ENCODE measurements at places on chromosomes 12 and 14. TPM values are rescaled to one million over a fixed set of nuclear protein-coding genes. Genes with fewer than 3 reads are reported as not detected.

The PNN gene
- 115 TPM for total RNA-seq

The ADAM21 gene
- total RNA-seq: not detected

The ZFHX2 gene
- total RNA-seq: 2.5 TPM

DNA sequence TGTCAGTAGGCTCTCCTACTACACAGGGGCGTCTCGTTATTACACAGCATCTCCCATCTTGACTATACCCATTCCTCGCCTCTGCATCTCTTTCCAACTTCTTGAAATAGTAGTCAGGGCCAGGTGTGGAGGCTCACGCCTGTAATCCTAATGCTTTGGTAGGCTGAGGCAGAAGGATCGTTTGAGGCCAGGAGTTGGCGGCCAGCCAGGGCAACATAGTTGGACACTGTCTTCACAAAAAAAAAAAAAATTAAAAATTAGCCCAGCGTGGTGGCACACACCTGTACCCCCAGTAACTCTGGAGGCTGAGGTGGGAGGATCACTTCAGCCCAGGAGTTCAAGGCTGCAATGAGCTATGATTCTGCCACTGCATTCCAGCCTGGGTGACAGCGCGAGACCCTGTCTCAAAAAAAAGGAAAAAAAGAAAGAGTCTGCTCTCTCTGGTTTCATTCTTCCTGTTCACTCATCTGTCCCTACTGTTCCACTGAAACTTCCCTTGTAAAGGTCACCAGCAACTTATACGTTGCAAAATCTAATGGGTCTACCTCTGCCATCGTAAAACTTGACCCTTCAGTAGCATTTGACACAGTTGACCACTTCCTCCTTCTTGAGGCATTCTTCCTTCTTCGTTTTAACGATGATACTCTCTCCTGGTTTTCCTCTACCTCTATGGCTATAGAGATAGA lies 41.0 kb upstream of the PTGR2 start:
- no peak for DNase-seq

- DNase-seq: no peak
Measured at GRCh38 chr12:131869871-131870418, 24.5 kb upstream of the ULK1 start.

The POTEG gene
- not detected for total RNA-seq

The C1S gene
- total RNA-seq: 2.5 TPM

The SLCO1B1 gene
- not detected for total RNA-seq

- DNase-seq: no peak
Measured at GRCh38 chr14:24416254-24416931, 13.1 kb downstream of the CBLN3 start.

Data from activated T-helper 2 cell treated with anti-CD3 and anti-CD28 coated beads, Interferon-gamma antibody, Interleukin-2, Interleukin-4, amounts not matched to agents 10 μg/mL and 5 μg/mL and 100 μg/mL, durations not matched to agents 14 hours and 24 hours and 36 hours (primary cell).